ENCODE measurements at places on chromosomes 2 and 18.

GRCh38 chr18:48675912-48676311 is 137.1 kb downstream of the CTIF start:
- DNase-seq, result no peak

- no peak for DNase-seq
Measured at GRCh38 chr2:176892676-176893226, 319.8 kb upstream of the HNRNPA3 start.

DNA sequence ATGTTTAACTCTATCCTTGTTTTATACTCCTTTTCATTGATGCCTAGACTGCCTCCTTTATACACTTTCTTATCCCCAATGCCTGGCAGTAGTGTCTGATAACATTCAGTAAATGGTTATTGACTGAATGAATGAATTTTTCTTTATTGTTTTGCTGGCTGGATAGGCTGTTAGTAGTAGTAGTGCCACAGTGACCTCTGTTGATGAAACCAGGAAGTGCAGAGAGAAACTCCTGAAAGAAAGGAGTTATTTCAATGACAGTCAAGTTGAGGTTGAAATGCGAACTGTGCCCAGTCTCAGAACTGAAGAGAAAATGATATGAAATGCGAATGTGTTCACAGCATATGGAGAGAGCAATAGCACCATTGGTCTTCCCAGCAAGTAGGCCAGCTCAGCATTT is 26.8 kb upstream of the SLC9A2 start:
- peak; percentile 4 for DNase-seq

- no peak for DNase-seq
Measured at GRCh38 chr18:66196805-66197204, 407.1 kb downstream of the CDH19 start.

DNA sequence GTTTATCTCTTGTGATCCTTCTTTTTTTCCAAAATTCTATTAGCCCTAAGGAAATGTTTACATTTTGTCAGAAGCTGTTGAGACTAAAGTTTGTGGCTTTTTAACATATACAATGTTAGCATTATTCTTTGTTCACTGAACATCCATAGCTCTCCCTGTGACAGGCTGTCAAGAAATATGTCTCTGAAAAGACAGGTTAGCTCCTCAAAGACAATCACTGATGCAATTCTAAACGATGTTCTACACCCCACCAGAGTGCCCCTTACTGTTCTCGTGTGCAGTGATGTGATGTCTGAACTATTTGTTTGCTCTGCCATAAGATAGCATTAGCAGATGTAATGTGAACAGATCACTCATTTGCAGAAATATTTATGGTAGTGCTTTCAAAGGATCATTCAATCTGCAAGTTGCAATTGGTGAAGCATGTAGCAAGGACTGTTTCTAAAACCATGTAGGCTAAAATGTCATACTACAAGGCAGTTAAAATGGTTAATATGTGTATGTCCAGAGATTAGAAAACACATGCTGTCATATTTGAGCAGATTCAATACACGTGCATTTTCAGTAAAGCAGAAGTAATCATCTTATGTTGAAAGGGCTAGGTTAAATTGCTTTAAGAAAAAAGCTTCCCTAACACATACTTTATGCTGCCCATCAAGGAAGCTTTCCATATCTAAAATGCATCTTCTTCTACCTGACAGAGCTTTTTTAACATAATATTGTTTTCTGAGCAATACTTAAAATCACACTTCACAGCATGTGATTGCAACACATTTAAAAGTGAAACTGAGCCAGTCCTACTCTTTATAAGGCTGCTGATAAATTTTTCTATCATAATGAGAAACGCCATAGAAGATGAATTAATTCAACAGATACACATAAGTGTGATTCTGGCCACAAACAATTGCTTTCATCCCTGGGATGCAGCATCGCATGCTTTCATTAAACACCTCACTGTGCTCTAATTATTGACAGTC is 285.7 kb upstream of the UBE2E3 start:
- no peak for DNase-seq

DNA sequence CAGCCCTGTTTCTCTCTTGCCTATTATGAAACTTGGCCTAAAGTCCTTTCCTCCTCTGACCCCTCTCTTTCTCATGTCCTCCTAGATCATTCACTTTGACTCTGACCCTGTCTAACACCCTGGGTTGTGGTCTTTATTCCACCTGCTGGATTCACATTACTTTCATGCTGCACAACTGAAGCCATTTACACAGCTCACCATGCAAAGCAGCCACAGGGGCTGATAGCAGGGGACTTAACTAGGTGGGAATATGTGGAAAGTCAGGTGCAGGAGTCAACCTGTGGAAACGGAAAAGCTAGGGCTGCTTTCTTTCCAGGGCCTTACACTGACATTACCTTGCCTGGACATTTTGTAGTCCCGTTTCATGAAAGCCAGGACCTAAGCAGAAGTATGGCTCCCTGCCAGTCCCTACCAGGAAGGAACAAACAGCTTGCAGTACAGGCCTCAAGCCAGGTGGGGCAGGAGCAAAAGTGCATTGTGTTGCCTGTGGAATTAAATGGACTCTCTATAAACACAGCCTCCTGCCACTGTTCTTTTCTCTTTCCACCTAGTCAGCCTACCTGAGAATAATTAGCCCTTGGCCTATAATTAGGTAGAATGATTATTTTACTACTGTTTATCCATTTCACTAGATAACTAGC is 11.8 kb downstream of the MAPRE3 start:
- DNase-seq, result no peak

- DNase-seq, result no peak
Measured at GRCh38 chr2:80573950-80574349, 269.4 kb upstream of the LRRTM1 start.

DNA sequence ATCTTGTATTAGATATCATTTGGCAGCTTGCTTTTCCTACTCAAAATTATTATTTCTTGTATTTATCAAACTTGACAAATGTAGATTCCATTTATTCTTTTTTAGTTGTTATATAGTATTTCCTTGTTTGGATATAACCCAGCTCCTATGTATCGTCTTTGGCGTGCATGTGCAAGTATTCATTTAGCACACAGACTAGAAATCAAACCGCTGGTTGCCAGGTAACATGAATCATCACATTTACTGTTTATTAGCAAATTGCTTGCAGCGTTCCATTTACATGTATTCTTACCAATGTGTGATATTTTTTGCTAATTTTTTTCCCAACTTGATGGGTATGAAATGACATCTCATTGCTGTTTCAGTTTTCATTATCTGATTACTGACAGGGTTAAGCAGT is 2089.7 kb upstream of the CELF4 start:
- no peak for DNase-seq

DNA sequence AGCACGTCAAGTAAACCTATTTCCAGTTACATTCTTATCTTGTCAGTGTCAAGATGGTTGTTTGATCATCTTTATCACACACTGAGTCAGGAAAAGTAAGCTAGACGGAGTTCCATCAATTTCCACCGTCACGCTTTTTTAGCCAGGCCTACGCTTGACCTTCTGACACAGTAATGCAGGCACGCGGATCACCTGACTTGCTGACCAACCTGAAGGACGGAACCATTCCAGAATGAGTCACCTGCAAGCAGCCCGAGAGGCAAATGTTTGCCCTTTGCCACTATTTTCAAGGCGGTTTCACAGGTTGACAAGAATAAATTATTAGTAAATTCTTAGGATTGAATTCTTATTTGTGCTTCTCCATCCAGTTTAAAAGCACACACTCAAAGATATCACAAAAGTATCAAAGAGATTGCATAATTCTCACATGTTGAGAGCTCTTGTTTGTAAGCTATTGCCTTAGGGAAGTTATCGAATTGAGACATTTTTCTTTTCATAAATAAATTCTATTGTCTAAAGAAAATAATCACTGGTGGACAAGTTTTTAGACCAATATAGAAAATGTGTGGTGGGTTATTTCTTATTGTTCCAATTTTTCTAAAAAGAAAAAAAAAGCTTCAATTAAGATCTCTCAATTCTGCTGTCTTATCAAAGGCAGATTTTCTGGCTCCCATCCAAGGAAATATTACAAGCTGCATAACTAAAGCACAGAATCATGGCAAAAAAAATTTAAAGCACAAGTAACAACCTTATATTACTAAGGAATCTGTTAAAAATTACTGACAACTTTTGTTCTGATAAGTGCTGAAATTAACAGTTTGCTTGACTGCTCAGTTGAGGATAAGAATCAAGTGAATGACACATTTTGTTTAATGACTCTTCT is 31.9 kb downstream of the UXS1 start:
- DNase-seq, result no peak

- peak; percentile 61 for DNase-seq
Measured at GRCh38 chr2:159249990-159250715, 36.4 kb downstream of the WDSUB1 start.

DNA sequence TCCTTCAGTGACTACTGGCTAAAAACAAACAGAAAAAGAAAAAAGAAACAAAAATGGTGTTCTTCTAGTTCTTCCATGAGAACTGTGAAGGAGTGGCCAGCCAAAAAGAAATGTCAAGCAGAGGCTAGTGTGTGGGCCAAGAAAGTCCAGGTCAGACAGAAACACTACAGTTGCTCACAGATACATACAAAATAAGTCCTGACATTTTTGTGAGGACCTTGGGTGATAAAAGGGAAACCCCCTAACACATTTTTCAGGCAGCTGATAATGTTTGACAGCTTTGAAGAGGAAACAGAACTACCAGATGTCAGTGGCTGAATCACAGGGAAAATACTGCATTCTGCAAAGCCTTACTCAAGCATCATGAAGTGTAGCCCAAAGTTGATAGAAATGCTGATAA is 28.1 kb downstream of the ARHGAP25 start:
- no peak for DNase-seq

GRCh38 chr18:4637876-4638275 is 182.8 kb upstream of the DLGAP1 start:
- no peak for DNase-seq

DNA sequence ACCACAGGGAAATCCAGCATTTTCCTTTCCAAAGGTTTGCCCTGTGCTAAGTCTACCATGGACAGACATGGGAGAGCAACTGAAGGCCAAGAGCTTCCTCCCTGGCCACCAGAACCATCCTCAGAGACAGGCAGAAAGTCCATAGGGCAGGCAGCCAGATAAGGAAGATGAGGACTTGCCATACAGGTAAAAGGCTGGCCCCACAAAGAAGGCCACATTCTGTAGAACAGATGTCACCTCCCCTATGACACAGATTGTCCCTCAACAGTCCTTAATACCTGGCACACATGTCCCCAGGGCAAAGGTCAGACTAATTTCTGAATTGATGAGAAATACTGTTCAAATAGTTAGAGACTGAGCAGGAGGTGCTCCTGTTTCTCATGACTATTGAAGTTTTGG is 52.0 kb downstream of the FECH start:
- DNase-seq, result no peak

- DNase-seq, result no peak
Measured at GRCh38 chr18:3255611-3256165, 6.2 kb upstream of the MYL12B start.

GRCh38 chr2:173680574-173680973 is 284.6 kb downstream of the SP3 start:
- DNase-seq, result no peak

DNA sequence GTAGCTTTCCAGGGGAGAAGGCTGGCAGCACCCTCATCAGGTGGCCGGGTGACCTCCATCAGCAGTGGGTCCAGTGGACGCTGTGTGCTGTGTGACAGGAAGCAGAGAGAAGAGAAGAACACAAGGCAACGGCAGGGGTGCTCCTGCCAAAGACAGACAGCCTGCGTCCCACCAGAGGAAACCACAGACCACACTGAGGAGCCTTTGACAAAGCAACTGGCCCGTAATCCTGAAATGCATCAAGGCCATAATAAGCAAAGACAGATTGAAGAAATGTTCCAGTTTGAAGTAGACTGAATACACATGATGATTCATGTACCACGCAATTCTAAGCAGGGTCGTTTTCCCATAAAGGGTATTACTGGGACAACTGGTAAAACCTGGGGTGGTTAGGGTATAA is 172.4 kb downstream of the FBXO15 start:
- DNase-seq, result no peak

GRCh38 chr2:180519276-180519675 is 461.1 kb upstream of the UBE2E3 start:
- no peak for DNase-seq

DNA sequence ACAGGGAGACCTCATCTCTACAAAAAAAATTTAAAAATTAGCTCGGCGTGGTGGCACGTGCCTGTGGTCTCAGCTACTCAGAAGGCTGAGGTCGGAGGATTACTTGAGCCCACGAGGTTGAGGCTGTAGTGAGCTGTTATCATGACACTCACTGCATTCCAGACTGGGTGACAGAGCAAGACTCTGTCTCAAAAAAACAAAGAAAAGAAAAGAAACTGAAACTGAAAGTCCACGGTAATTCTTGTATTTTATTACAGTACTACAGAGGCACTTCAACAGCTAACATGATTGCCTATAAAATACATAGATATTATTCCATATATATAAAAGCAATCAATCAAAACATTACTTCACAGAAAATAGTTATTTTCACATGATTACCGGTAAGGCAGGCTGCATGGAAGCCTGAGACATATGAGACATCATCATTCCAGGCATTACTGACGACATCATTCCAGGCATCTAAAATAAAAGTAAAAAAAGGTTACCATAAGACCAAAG is 23.1 kb downstream of the PRPF40A start:
- DNase-seq, result no peak

DNA sequence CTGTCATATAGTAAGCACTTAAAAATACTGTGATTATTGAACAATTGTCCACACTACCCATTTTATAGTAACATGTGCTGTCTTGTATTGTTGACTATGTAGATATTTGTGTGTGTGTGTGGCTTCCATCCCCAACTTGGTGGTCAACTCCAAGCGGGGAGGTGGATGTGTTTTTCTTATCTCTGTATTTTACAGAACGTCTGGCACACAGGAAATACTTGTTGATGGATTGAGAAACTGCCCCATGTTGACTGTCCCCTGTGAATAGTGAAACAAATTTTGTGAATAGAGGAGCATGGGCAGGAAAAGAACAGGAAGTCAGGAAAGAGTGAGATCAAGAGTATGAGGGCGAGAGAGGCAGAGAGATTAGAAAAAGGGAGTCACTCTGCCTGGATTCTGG is 83.6 kb downstream of the CELF4 start:
- DNase-seq, result no peak

GRCh38 chr18:74389991-74390390 is 67.1 kb downstream of the DIPK1C start:
- no peak for DNase-seq

DNA sequence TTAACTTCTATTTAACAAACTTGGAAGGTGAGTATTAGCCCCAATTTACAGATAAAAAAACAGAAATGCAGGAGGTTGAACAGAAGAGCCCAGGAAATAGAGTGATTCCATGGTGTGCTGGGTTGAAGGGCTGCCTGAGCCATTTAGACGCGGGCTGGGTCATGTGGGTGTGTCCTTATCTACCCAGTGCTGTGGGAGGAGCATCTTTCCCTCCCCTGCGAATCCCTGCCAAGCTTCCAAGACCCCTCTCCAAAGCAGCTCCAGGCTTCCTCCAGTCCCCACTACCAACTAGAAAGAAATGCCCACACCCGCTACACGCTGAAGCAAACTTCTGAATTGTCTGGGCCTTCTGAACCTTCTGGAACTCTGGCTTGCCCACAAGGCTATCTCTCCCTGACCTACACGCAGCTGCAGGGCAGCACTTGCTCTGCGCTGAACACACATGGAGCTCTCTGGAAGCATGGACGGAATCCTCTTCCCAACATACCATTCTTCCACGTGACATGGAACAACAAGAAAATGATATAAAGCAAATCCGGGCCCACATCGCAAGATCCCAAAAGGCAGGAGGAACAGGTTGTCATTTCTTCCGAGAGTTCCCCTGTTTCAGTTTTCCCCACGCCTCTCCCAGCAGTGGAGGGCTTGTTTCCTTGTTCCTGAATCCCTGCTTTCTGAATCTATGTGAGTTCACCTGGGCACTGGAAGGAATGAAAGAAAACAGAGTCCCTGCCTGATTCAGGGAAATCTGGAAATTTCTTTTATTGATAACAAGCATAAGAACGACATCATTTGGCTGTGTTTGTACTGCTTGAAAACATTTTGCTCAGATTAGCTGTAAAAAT is 562.7 kb upstream of the ID2 start:
- DNase-seq, result no peak

Measured in A673 (cell line).